CD8-positive, alpha-beta memory T cell (primary cell): ENCODE measurements at places on chromosomes 11 and 22.
A peak's percentile ranks its signal among the peaks of the same experiment; 100 is the strongest.

- DNase-seq: no peak
Measured at GRCh38 chr11:116342148-116342547, 430.6 kb downstream of the BUD13 start.

DNA sequence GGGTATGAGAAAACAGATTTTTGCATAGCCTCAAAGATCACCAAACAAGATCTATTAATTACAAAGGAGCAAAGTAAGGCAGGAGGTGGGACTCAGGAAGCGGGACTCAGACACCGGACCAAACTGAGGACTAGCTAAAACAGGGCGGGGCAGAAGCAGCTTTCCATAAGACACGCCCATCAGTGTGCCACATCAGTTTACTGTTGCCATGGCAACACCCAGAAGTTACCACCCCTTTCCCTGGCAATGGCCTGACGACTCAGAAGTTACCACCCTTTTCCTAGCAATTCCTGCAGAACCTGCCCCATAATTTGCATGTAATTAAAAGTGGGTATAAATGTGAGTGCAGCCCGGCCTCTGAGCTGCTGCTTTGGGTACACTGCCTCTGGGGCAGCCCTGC lies 173.9 kb downstream of the SHANK2 start:
- DNase-seq: no peak

GRCh38 chr11:17258670-17259069 lies 17.9 kb upstream of the NUCB2 start:
- no peak for DNase-seq

- DNase-seq: peak; percentile 74
Measured at GRCh38 chr11:64246871-64247728, at the start of gene PPP1R14B. PPP1R14B (minus strand) TSS chr11:64246943; CDS start chr11:64246673, 270 bp downstream.

DNA sequence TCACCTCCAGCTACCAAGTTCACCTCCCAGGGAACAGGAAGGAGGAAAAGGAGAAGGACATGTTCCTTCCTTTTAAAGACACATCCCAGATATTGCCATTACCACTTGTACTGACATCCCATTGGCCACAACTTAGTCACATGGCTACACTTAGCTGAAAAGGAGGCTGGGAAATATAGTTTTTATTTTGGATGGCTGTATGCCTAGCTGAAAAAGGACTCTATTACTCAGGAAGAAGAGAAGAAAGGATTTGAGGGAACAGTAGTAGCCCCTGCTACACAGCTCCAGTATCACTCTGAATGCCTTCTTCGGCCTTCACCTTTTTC lies 2.1 kb upstream of the APOA5 start:
- DNase-seq: no peak

- no peak for DNase-seq
Measured at GRCh38 chr11:65373839-65374580, 8.4 kb downstream of the SLC25A45 start.

GRCh38 chr11:133895551-133895950 lies 50.2 kb upstream of the SPATA19 start:
- no peak for DNase-seq

GRCh38 chr22:43302531-43303041 lies 40.6 kb downstream of the SCUBE1 start:
- DNase-seq: no peak

DNA sequence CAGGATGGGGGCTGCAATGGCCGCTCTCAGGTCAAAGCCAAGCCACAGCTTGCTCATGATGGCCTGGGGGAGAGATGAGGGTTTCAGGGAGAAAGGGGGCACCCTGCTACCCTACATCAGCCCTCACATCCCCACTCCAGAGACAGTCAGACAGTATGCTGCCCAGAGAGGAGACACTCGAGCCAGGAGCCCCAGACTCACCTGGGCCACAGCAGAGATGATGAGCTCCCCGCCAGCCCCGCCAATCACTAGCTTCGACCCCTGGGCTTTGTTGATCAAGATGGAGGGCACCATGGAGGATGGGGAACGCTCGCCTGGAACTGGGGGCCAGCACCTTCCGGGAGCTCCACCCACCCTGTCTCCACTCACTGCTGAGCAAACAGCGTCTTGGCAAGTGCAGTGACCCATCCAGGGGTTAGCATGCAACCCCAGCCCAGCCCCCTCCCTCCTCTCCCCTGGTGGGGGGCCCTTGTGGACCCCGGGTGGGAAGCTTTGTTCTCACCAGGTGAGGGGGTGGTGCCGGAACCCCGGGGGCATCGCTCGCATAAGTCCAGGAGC lies 19.8 kb downstream of the GGT5 start:
- DNase-seq: no peak

- DNase-seq: peak; percentile 53
Measured at GRCh38 chr11:61797263-61797944, 4.7 kb downstream of the FEN1 start.

DNA sequence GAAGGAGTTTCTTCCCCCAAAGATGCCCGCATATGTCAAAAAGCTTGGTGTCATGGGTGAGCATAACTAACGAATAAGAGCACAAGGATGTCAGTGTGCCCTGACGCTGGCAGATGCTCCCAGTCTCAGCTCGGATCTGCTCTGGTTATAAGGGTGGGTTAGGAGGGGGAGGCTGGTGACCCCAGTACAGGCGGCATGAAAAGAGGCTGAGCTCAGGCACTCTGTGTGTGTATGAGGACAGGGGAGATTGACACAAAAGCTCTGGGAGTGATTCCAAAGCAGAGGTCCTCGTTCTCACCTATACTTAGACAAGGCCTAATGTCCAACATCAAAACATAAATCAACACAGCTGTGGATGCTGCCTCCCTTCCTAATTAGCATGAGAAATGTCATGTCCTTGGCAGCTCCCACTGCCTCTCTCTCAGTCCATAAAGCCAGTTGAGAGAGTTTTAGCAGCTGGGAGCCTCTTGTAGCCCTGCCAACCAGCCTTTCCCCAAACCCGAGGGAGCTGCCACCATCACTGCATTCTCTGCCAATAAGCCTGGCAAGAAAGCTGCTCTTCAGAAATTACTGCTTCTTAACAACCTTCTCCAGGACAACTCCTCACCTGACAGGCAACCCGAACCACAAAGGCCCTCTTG lies 59.8 kb downstream of the SC5D start:
- DNase-seq: no peak

DNA sequence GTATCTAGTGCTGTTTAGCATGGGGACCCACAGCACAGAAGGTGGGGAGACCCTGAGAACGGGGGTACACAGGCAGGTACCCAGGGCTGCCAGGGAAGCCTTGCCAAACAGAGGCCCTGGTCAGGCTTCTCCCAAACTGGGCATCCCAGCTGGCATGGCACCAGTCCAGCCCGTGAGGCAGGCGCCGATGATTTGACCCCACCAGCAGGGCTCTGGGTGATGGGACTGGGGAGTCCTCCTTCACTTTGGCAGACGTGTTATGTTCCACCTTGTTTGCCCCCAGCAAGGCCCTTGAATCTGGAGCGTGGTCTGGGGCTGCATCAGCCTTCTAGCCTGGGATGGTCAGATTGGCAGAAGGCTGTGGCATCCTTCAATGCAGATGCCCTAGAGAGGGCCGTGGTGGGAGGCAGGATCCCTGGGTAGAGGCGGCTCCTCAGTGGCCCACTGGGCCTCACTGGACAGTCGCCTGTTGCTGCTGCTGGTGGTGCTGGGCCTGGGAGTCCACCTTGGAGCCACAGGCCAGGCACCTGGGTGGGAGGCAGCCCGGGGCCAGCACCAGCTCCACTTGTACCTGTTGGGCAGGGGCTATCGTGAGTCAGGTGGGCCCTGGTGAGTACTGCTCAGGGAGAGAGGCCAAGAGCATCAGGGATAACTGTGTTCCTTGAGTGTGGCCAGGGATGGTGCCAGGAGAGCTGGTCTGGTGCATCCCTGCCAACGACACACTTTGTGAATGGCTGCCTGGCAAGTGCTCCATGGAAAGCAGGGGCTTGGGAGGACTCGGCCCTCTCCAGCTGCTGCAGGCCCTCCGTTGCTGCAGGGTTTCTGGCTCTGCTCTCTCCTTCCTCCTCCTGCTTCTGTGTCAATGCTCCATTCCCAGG lies 3.3 kb downstream of the ADORA2A start:
- no peak for DNase-seq

- DNase-seq: no peak
Measured at GRCh38 chr11:20099527-20099926, 60.7 kb downstream of the DBX1 start.

DNA sequence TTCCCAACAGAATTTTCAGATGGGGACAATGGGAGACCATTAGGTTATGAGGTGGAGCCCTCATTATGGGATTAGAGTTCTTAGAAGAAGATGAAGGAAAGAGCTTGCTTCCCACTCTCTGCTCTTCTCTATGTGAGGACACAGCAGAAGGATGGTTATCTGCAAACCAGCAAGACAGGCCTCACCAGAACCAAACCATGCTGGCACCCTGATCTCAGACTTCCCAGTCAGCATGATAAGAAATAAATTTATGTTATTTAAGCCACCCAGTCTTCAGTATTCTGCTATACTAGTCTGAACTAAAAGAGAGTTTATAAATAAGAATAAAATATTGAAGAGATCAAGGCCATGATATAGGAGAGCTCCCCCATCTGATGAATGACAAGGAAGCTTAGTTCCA lies 946.3 kb upstream of the CCDC90B start:
- DNase-seq: no peak

GRCh38 chr22:27241430-27242321 lies 559.9 kb downstream of the MN1 start:
- DNase-seq: no peak

DNA sequence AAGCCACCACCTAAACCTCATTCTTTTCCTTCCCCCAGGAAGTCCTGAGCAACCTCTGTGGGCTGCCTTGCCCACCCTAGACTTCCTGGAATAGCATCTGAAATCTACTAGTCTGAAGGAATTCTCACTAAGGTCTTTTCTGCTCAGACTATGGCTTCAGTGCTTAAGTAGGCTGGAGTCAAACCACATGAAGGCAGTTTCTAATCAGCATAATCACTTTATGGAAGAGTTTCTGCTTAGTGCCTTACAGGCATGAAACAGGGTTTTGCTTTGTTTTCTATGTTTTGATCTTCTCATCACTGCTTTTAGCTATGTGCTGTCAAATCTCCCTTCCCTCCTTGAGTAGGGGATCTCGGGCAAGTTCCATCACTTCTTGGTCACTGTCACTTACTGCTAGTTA lies 117.7 kb downstream of the WT1 start:
- no peak for DNase-seq

GRCh38 chr22:41915035-41915785 lies at the start of gene SHISA8:
SHISA8 (minus strand) TSS chr22:41915074; CDS start chr22:41914667, 407 bp downstream.
- DNase-seq: peak; percentile 47

- no peak for DNase-seq
Measured at GRCh38 chr11:128397362-128397761, 190.0 kb downstream of the ETS1 start.

DNA sequence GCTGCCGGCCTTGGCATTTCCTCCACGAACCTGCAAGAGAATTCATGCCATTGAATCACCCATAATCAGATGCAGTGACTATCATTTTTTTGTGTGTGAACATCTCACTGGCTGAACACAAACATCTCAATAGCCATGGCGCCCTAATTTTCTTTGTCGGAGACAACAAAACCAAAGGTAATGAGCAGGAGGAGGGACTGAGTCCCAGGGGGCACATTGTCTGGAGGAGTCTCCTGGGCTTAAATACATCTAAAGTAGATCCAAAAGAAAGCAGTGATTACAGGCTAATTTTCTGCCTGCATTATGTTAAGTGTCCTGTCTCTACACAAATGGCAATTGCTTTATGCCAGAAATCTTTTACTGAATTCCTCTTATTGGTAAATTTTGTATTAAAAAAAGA lies 113.5 kb downstream of the NTM start:
- no peak for DNase-seq

- no peak for DNase-seq
Measured at GRCh38 chr22:20304646-20305045, 15.2 kb downstream of the DGCR6L start.

GRCh38 chr22:36823186-36823839 lies 6.5 kb upstream of the PVALB start:
- DNase-seq: no peak

GRCh38 chr11:122154994-122155393 lies 39.0 kb upstream of the BLID start:
- DNase-seq: no peak

DNA sequence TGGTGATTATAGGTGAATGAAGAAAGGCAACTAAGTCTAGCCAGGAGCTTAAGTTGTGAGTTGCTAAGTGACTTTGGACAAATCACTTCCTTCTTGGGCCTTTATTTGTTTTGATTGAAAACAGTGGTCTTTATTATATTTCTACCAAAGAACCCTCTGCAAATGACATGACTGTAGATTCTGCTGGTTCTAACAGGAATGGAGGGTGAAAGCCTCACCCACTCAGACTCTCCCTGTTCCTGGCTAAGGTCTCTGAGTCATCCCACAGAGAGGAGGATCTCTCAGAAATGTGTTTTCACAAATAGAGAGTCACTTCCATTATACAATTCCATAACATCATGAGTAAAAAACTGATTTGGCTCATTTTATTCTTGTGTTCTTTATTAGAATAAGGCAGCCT lies 583.9 kb upstream of the LRRC4C start:
- DNase-seq: no peak

DNA sequence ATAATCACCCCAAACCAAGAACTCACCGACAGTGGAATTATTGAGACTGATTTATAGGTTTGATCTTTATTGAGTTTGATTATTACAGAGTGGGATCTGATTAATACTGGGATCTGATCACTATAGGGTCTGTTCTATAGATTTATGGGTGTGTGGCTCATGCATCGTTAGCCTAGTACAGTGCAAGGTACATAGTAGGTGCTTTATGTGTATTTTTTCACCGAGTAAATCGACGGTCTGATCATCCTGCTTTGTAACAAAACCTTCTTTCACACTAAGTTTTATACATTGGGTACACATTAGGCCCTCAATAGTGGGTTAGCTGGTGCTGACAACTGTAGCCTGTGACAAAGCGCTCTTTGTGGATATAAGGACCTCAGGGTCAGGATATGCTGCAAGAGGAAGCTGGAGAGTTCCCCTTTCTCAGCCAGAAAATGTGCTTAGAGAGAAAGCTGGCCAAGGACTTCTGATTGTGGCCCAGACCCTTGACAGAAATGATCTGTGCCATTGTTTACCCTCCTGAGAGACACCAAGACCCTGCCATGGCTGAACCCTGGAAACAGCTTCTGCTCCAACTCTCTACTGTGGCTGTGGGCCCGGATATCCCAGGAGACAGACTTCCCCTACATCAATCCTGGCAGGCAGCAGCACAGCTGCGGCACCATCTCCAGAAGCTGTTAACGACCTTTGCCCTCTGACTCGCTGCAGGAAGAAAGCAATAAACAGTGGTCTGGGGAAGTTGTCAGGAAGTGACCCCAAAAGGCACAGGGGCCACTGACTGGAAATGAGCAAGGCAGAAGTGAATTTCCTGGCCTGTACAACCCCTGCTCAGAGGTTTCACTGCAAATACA lies 16.1 kb upstream of the TPP1 start:
- no peak for DNase-seq

DNA sequence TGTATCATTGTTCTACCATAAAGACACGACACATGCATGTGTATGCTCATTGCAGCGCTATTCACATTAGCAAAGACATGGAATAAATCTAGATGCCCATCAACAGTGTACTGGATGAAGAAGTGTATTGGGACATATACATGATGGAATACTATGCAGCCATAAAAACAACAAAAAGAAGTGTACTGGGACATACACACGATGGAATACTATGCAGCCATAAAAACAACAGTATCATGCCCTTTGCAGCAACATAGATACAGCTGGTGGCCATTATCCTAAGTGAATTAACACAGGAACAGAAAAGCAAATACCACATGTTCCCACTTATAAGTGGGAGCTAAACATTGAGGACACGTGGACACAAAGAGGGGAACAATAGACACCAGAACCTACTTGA lies 22.7 kb downstream of the ARL14EP start:
- DNase-seq: no peak
